ENCODE measurements at places on chromosomes 12 and 14. TPM values are rescaled to one million over a fixed set of nuclear protein-coding genes. Genes with fewer than 3 reads are reported as not detected.

Gene RD3L
- not detected for total RNA-seq

Gene TAS2R13
- total RNA-seq = 0.32 TPM

Gene HSPA2
- 3.6 TPM for total RNA-seq

Gene IL26
- total RNA-seq = not detected

Gene CLEC7A
- total RNA-seq = not detected

Gene AVPR1A
- total RNA-seq = not detected

Gene KSR2
- 0.30 TPM for total RNA-seq

Gene FGF6
- not detected for total RNA-seq

Gene TNS2
- total RNA-seq = 30.9 TPM

Gene RIPK3
- total RNA-seq = 5.5 TPM

Gene FOXA1
- 0.91 TPM for total RNA-seq

Gene DNAL1
- 12.0 TPM for total RNA-seq

Gene TPH2
- total RNA-seq = not detected

All from epithelial cell of umbilical artery (primary cell).